ENCODE measurements at places on chromosomes 7 and 10.

DNA sequence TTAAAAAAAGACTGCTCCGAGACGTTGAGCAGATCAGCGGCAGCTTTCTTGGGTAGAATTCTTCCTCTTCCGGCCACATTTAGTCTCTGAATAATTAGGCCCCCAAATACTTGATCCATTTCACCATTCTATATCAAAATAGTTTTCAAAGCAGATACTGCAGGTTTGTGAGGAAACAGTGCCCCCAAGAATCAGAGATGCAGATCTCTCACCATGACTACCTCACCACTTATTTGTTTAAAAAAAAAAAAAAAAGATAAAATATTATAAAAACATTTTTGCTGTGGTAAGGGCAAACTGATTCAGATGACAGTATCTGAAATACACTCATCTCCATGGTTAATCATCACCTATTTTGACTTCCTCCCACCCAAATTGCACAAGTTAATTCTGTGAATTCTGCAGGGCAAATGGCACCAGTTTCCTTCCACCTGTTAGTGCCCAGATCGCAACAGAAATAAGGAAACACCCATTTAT, 210.4 kb downstream of the FAM107B start:
- no peak for DNase-seq

DNA sequence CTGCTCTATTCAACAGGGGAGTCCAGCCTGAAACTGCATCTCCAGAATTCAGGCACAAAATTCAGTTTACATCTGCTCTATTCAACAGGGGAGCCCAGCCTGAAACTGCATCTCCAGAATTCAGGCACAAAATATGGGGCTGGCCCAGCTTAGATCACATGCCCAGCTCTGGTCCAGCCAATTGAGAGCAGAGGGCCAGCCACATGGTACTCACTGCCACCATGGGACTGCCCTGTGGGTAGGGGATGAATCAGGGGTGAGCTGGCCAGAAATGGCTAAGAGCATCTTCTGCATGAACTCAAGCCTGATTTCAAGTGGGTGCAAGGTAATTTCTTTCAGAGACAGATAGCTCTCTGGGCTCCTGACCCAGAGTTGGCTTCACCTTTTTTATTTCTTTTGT, 156.6 kb upstream of the LYZL2 start:
- no peak for DNase-seq

DNA sequence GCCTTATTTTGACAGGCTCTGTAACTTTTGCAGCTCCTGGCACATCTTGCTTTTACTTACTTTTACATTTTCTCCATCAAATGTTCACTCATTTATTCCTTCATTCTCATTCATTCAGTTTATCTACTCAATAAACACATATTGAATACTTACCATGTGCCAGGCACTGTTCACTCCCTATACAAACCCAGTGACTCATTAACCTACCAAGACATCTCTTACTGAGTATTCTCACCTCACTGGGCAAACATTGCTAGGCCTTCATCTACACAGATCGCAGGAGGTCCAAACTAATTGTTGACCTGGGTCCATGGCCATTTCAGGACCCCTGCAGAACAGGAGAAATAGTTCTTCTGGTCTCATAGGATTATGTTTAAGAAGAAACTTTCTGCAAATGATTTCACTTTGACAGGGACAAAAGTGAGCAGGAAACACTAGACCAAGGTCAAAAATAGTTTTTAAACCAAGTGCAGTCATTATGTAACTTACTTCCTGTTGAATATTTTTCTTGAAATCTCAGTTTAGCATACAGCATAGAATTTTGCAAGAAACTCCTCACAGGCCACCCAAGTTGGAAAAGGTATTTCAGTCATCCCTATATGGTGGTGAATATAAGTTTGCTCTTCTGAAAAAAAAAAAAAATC, 17.6 kb downstream of the SLC26A4 start:
- DNase-seq = no peak

DNA sequence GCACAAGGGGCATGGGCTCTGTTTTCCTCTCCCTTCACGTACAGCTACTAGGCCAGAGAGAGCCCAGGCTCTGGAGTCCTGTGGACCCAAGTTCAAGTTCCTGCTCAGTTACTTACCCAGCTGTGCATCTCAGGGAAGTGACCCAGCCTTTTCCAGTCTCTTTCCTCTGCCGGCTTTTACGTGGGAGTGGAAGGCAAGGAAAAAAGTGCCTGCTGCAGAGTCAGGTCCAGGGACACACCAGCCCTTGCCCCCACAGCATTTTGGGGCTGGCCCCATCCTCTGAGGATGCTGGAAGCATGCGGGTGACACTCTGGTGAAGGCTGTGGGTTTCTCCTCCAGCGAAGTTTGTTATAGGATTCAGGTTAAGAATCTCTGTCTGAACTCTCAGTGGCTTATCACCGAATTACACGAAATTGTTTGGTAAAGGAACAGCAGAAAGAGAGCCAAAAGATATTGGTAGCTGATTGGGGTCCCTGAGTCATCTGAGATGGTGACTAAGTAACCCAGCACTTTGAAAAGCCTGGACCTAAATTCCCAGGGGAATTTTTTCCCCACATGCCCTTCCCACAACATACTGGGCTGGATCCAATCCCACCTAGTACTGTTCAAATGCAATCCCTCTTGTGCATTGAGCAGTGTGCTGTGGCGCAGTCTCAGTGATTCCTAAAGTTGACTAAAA, 424.3 kb downstream of the RPS24 start:
- DNase-seq = no peak

DNA sequence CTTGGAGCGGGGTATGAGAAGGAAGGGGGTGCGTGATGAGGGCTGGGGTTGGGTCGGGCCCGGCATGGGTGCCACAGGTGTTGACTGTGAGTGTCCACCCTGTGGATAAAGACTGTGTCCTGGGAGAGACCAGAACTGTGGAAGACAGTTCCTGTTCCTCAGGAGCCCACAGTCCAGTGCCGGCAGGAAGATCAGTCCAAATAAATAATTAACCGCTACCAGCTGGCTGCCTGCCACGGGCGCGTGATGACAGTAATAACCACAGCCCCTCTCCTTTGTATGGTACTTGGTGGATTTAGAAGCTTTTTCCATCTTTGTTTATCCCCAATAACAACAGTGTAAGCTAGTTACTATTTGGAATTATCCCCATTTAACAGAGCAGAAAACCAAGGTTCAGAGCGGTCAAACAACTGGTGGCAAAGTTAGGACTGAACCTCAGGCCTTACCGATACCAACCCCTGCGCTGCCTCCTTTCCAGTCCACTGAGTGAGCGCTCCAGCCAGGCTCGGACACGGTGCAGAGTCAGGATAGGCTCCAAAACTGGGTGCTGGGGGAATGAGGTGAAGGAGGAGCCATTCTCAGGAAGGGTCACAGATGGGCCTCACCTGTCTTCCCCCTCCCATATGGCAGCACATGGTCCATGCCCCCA, 5.1 kb downstream of the ZMIZ1 start:
- no peak for DNase-seq

DNA sequence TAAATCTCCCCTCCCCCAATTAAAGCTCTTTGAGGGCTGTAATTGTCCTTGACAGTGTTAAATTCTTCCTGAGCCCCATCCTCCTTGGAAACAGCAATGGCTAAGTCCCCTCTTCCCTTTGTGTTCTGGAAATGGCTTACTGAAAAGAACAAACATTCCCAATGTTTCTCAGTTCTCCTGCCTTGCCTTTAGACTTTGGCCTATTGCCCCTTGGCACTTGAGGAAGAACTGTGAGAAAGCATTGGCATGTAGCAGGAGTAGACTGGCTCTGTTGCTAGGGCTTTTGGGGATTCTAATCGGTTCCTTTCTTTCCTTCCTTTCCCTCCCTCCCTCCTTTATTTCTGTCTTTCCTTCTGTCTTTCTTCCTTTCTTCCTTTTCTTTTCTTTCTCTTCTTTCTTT, 463.3 kb upstream of the PODXL start:
- no peak for DNase-seq

DNA sequence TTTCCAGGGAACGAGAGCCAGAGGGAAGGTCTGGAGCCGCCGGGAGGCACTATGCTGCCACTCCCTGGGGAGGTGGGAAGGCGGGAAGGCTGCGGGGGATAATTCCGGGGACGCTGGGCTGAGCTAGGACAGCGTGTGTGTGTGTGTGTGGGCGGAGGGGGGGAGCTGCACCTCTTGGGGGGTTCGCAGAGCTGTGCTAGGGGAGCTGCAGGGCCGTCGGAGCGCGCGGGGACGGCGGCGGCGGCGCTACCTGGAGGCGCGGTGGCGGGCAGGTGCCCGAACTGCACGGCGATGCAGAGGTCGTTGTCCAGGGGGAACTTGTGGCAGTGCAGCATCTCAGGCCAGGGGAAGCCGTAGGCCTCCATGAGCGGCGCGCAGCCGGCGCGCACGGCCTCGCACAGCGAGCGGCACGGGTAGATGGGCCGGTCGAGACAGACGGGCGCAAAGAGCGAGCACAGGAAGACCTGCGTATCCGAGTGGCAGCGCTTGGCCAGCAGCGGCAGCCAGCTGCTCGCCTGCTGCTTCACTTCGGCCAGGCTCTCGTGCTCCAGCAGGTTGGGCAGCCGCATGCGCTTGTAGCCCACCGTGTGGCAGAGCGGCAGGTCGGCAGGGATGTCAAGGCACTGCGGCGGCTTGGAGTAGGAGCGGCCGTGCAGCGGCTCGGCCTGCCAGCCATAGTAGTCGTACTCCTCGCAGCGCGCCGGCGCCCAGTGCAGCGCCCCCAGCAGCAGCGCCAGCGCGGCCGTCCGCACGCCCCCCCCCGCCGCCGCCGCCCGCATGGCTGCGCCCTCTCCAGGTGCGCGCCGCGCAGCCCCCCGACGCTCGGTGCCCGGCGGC, 526 bp downstream of the SFRP5 start:
- no peak for DNase-seq

GRCh38 chr10:87177-88080, 38.3 kb upstream of the TUBB8 start:
- DNase-seq = no peak

DNA sequence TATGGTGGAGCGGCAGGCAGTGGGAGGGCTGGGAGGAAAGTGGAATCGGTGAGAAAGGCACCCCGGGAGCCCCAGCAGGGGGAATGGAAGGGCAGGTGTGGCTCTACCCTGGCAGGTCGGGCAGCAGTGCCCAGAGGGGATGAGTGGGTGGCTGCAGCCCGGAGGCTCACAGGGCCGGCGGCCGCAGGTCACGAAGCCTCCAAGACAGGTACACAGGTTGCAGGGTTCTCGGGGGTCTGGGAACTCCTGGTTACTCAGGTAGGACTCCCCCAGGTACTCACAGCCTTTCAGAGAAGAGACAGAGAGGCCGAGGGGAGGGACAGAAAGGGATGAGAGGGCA, 21.8 kb downstream of the KCP start:
- DNase-seq = no peak

- no peak for DNase-seq
Observed at GRCh38 chr7:139044813-139045794, 9.3 kb upstream of the ZC3HAV1L start.

DNA sequence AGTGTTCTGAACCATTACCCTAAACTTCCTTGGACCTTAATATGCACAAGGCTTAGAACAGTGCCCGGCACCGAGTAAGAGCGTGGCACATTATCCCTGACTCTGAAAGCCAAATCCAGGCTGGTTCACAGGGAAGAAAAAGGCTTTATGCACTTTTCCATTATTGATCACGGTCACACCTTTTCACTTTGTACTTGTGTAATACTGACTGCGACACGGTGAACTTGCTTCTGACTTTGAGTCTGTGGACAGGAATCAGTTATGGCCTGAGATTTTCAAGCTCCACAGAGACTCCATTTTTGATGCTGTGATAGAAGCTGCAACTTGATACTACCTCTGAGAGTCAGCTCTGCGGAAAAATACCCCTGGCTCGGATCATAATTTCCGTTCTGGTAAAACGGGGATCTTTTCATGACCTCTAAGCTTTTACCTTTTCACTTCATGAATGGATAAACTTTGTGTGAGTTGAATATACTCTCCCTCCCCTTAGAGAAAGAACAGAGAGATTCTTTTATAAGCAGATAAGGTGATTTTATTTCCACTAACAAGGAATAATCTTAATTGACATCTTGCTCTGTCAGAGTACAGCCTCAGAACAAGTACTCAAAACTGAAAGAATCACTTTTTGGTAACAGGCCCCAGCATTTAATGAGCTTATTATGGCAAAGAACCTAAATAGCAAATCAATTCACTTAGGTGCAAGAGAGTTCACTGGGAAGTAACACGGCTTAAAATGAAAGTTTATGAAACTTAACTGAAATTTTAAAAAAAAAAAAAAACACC, 88.8 kb downstream of the ELMO1 start:
- no peak for DNase-seq

DNA sequence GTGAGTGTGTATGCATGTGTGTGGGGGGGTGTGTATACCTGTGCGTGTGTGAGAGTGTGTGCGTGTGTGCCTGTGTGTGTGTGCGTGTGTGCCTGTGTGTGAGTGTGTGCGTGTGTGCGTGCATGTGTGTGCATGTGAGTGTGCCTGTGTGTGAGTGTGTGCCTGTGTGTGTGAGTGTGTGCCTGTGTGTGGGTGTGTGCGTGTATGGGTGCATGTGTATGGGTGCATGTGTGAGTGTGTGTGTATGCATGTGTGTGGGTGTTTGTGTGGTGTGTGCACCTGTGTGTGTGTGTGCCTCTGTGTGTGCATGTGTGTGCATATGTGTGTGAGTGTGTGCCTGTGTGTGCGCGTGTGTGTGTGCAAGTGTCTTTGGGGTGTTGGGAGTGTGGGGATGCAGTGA, 6.4 kb downstream of the ANTXRL start:
- DNase-seq = no peak

DNA sequence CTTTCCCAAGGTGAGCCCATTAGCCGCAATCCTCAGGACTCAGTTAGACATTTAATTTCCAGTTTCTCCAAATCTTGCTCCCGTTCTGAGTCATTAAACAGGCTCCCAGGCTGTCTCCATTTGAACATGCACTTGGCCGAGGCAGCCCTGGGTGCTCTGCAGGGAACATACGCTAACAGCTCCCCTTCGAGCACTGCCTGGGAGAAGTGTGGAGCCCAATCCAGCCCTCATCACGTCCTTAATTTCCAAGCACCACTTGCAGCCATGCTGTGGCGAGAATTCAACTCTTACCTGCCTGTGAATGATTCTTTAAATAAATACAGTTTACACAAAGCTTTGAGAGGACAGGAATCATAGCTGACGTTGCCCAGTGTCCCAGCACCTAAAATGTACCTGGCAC, 218.2 kb downstream of the CCSER2 start:
- no peak for DNase-seq

DNA sequence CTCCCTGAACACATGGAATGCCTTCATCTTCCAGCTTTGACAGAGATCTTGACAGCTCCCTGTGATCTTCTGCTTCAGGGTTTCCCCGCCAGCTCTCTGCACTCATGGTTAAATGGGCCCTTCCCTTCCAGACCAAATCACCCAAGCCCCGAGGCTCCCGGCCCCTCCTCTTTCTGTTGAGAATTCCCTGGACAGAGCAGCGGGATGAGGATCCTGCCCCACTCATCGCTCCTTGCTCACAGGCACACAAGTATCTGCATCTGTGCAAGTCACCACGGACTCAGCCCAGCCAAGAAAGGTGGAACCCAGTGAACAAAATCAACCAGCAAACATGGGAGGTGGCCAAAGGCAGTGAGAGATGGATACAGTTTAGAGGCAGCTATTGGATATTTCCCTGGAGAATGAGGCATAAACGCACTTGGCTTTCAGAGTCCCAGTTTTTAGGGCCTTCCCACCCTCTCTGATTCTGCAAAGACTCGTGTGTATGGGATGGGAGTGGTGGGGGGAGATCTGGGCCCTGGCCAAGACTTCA, 37.7 kb upstream of the CXCL12 start:
- no peak for DNase-seq

GRCh38 chr7:47480576-47481538, 101.1 kb downstream of the TNS3 start:
- DNase-seq = no peak

All from SW 1271 (cell line).